ENCODE measurements at places on chromosomes 2 and 18. TPM values are rescaled to one million over a fixed set of nuclear protein-coding genes. Genes with fewer than 3 reads are reported as not detected.

- DNase-seq, result no peak
These were observed 307.4 kb downstream of the NDUFA10 start for GRCh38 chr2:239717706-239718105.

DNA sequence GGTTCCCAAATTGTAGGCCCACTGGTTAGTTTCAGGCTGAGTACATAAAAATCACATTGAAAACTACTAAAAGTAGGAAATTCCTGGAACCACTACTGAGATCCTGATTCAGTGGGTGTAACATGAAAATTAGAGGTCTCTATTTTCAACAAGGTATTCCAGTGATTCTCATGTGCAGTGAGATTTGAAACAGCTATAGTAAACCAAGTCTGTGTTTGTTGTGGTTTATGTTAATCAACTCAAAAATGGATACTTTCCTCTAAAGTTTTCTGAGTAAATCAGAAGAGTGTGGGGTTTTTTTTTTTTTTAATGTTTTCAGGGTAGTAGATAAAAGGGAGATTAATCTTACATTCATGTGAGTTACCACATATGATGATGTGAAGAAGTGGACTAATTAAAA is 42.4 kb upstream of the LIMS1 start:
- DNase-seq, result no peak

DNA sequence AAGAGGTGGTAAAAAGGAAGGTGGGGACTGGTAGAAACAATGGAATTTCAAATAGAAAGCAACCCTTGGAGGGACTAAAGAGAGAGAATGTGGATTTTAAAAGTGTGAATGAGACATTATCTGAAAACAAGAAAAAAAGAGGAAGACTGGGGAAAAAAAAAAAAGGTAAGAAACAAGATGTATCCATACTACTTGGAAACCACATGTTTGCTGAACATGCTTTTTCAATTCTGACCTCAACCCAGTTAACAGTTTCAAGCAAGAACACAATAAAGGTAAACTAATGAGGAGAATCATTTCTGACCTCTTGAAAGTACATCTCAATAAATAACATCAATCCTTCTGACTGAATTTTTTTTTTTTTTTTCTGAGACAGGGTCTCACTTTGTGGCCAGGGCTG is 2.6 kb downstream of the FARSB start:
- no peak for DNase-seq

- no peak for DNase-seq
These were observed 69.4 kb upstream of the ARHGAP28 start for GRCh38 chr18:6659963-6660725.

DNA sequence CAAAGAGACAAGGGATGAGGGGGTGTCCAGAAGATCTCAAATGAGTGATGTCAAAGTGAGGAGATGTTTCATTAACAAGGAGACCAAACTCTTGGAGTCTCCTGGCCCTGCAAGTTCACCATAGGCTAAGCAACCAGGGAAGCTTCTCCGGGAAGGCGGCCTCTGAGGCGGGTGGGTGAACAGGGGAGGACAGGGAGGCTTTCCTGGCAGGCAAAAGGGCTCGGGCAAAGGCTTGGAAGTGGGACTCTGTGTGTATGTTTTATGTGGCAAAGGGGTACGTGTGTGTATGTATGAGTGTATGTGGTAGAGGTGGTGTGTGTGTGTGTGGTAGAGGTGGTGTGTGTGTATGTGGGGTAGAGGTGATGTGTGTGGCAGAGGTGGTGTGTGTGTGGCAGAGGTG is 163.9 kb downstream of the DYSF start:
- DNase-seq, result peak; percentile 11

- no peak for DNase-seq
These were observed 4.0 kb downstream of the TSGA10 start for GRCh38 chr2:99150706-99151105.

- no peak for DNase-seq
These were observed 60.4 kb downstream of the PDCL3 start for GRCh38 chr2:100623033-100623715.

GRCh38 chr2:54092940-54093339 is 22.5 kb upstream of the ACYP2 start:
- DNase-seq, result no peak

DNA sequence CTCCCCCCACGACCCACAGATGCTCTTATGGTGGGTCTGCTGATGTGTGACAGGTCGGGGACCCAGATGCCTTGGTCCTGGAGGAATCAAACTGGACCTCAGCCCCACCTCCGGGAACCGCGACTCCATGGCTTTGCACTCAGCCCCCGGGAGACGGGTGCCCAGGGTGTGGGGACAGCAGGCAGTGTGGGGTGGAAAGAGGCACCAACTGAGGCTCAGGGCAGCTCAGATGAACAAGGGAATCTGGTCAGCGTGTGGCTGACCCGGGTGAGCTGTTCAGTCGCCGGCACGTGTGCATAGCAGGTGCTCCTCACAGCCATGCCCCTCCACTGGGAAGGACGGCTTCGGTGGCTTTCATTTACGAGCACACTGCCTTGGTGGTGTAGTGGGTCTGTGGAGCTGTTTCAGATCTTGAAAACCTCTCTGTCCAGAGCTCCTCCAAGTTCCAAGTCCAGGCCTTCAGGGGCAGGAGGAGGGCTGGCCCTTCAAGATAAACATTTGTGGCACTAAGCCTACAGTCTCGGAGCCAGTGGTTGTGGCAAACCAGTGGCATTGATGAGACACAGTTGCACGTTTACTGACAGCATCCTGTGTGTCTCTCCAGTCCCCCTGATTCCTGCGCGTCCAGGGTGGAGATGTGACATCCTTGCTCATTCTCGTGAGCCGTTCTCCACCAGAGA is 471.2 kb upstream of the HS6ST1 start:
- peak; percentile 33 for DNase-seq

- DNase-seq, result peak; percentile 41
These were observed 85.4 kb upstream of the TMEM200C start for GRCh38 chr18:5980721-5981120.

- no peak for DNase-seq
These were observed 44.8 kb upstream of the EHBP1 start for GRCh38 chr2:62660582-62661262.

DNA sequence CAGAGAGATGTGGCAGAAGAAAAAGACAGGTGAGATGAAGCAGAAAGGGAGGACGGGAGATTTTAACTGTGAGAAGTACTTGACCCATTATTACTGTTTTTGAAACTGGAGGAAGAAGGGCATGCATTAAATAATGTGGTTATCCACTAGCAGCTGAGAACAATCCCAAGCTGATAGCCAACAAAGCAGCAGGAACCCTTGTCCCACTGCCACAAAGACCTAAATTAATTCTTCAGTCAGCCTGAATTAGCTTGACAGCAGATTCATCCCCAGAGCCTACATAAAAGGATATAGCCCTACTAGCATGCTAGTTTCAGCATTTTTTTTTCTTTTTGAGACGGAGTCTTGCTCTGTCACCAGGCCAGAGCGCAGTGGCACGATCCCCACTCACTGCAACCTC is 19.5 kb upstream of the REG3A start:
- DNase-seq, result no peak

DNA sequence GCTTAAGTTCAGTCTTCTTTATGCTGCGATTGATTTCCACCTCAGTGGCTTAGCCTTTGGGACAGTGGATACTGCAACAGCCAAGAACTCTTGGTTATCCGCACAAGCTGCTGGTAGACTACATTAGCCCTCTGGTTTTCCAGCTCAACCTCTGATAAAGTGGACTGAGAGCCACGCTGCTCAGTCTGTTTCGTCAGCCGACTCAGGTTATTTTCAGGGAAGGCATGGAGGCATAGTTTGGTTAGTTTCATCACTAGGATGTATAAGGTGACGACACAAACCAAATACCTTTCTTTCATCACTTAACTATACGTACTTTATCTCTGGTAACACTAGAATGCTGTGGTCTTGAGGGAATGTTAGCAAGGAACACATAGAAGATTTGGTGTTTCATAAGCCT is 14.2 kb downstream of the CD8A start:
- no peak for DNase-seq

DNA sequence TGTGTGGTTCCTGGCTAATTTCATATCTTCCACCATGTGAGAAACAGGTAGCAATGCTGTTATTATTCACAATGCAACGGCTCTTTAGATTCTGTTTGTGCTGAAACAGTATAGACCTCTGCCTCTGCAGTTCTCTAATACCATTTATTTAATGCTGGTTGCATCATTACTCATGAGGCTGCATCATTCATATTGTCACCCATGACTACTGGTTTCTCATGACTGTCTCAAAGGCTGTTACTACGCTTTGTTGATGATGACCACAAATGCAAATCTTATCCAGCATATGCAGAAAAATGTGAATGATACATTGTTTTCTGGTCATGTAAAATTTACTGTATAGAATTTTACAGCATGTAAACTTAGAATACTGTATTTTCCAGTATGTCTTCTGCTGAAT is 22.5 kb downstream of the CAVIN2 start:
- no peak for DNase-seq

DNA sequence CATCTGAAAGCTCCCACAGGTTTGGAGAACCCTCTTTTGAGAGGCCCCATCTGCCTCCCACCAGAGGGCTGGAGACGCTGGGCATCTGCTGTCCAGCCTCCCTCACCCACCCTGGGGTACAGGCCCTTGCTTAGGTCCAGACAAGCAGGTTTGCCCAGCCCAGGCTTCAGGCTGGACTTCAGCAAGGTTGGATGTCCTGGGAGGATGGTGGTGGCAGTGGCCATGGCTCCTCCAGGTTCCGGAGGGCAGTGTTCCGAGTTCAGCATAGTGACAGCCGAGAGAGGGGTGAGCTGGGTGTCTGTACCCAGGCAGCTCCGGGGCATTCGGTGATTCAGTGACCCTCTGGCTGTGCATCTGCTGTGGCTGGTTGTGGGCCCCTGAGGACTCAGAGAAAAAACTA is 58.2 kb upstream of the HDAC4 start:
- no peak for DNase-seq

GRCh38 chr2:52288596-52288995 is 1256.7 kb upstream of the NRXN1 start:
- DNase-seq, result no peak

GRCh38 chr2:105517814-105518705 is 119.2 kb upstream of the FHL2 start:
- DNase-seq, result no peak

GRCh38 chr2:168650781-168651180 is 151.7 kb upstream of the NOSTRIN start:
- DNase-seq, result no peak

DNA sequence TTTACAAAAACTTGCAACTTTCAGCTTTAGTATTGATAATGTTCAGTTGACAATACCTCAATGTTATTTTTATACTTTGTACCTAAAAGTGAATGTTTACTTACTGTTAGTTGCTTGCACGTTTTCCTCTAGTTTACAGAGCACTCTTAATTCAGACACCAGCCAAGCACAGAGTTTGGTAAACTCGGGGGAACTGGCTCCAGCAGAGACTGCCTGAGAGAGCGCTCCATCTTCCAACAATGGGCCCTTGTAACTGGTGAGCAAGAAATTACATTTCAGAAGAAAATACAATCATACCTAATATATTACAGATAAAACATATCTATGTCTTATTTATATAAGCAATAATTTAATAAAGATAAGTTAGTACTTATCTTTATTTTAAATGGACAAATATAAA is 3.7 kb downstream of the FAM98A start:
- no peak for DNase-seq

- no peak for DNase-seq
These were observed 34.5 kb downstream of the NYAP2 start for GRCh38 chr2:225434014-225434413.

- DNase-seq, result no peak
These were observed 160.4 kb downstream of the GULP1 start for GRCh38 chr2:188452084-188452483.

Gene TLX2
- total RNA-seq, result 0.17 TPM

Gene CRYGC
- not detected for total RNA-seq

Gene IL1RN
- total RNA-seq, result not detected

Gene CNDP1
- total RNA-seq, result not detected

Gene CD8A
- 0.39 TPM for total RNA-seq

Gene ZBTB7C
- 0.23 TPM for total RNA-seq

Gene KCNG2
- total RNA-seq, result 0.19 TPM

Gene CIDEA
- not detected for total RNA-seq

Gene GKN2
- not detected for total RNA-seq

Gene SERPINB11
- not detected for total RNA-seq

Gene CGREF1
- 3.4 TPM for total RNA-seq

Measured in H1 (cell line).